ENCODE measurements at places on chromosomes 2 and 18.

GRCh38 chr18:69414184-69414583, 13.5 kb downstream of the DOK6 start:
- DNase-seq, result no peak

DNA sequence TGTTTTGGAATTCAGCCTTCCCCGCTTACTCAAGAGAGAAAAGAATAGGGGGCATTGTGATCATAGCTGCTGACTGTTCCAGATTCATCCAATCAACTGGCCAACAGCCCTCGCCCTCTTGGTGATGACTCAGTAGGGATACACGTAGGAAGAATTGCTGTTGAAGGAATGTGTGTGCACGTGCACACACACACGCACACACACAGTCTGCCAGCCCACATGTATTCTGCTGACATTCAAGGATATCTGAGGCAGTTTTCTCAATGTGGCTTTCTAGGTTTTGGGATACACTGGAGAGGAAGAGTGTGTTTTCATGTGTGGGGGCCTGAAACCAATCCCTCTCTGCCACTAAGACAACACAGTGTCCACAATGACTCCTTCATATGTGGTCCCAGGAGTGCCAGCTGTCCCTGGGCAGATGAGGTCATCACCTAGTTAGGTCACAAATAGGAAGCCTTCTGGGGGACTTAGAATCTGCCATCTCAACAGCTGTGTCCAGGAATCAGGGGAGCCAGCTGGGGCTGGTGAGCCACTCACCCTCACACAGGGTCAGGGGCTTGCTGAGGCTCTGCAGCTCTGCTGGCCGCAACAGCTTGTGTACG, 352.6 kb downstream of the SS18 start:
- no peak for DNase-seq

GRCh38 chr2:160209516-160209856, 9.4 kb upstream of the ITGB6 start:
- no peak for DNase-seq

DNA sequence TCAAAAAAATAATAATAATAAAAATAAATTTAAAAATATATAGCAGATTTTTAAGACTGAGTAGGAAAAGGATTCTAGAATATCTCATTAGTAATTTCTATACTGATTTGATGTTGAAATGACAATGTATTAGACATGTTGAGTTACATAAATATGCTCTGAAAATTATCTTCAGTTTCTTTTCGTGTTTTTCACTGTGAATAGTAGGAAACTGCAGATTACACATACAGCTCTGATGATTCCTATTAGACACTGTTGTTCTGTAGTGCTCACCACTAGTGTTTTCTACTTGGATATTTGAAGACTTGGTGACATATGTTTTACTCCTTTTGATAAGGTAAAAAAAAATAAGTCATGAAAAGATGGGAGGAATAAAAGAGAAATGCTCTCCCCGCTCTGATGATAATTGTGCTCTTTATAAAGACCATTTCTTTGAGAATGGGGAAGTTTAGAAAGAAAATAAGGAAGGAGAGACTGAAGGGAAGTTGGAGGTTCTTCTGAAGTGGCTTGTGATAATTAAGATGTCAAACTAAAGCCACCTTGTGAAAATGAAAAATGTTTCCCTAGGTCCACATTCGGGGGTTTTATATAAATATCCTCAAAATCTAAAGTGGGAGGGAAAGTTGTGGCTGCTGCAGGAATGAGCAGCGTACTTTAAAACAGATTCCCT, 52.9 kb downstream of the SLC9A2 start:
- no peak for DNase-seq

DNA sequence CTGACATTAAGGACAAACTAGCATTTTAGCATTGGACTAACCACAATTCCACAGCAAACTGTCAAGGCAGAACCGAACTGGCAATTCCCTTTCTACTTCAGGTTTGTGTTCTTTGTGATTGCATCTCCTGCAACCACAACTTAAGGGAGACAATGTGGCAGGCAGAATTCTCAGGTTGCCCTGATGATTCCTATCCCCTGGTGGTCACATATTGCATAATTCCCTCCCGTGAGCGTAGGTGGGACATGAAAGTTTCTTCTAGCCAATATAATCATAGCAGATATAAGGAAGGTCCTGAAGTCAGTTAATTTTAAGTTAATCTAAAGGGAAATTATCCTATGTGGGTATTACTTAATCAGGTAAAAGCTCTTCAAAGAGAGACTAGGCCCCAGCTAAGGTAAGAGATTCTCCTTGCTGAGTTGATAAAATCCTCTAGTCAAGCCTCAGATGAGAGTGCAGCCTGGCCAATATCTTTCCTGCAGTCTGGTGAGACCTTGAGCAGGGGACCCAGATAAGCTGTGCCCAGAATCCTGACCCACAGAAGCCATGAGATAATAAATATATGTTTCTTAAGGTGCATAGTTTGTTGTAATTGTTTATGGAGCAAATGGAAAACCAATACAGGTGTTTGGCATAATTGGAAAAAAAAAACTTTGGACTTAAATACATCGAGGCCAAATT, 45.9 kb upstream of the TNP1 start:
- DNase-seq, result peak; percentile 60

- peak; percentile 51 for DNase-seq
These were observed 135.9 kb downstream of the ABCA12 start for GRCh38 chr2:215002500-215002899.
